Activated T-helper 1 cell treated with anti-CD3 and anti-CD28 coated beads, Interleukin-2, amount 50 U/mL, for 16 hours (primary cell): ENCODE measurements at places on chromosomes 5 and 9.

DNA sequence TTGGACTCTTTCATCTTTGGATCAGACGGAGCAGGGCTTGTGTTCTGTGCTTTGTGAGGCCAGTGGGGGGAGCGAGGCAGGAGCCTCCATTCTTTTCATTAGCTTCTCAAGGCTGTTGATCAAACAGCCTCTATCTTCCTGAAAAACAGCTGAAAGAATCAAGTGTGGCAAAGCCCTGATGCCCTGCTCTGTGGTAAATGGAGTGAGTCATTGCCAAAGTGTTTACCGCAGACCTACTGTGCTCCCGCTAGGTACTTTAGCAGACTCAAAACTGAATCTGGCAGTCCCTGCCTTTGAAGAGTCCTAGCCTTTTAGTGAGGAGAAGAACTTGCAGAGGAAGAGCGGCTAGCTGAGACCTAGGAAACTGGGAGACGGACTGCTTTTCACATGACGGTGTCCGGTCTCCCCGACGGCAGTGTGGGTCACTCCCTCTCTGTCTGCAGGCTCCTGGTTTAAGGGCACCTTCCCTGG is 3.3 kb downstream of the ANKRD33B start:
- no peak for DNase-seq

DNA sequence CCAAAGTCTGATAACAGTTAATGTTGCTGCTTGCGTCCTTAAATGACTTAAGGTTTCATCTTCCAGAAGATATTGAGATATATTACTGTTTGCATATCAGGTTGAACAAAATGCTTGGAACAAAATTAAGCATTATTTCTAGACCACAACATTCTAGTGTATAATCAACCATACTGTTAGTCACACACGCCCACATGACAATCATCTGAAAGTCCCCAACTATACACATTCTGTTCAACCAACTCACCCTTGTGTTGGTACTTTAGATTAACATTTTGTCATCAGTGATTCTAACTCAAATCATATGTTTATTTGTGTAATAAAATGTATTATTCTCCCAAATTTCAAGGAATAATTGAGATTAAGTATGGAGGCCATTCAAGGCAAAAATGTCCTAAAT is 47.3 kb downstream of the LURAP1L start:
- no peak for DNase-seq

DNA sequence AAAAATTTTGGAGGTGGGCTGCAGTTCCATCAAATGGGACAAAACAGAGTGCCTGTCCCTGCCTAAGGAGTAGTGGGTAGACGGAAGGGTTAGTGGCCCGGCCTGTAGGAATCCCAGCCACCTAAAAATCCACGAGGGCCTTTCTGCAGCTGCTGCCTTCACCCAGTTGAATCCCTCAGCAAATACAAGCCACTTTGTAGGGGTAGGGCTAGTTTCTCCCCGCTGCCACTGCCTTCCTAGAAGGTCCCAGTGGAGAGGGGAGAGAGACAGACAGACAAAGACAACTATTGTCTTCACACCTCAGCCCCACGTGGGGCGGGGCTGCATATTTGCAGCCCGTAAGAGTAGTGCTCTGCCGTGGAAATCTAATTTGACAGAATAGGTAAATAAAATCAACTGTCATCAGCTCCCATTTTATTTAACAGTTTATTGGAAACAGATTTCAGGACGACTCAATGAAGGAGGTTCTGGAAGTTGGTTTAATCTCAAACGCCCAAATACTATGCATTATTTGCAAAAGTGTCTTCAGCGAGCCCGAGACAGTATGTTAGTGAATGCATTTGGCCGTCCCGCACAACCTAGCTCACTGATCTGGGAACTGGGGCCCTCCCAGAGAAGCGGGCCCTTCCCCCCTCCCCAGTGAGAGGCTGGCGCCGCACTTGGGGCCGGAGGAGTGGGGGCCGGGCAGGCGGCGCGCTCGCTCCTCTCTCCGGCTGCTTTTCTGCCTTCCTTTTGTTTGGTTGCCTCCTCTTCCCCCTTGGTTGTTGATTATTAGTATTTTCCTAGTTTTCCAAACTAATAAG is 67.6 kb upstream of the TBCA start:
- DNase-seq = no peak

GRCh38 chr5:172849606-172850453 is 15.8 kb downstream of the ERGIC1 start:
- no peak for DNase-seq

DNA sequence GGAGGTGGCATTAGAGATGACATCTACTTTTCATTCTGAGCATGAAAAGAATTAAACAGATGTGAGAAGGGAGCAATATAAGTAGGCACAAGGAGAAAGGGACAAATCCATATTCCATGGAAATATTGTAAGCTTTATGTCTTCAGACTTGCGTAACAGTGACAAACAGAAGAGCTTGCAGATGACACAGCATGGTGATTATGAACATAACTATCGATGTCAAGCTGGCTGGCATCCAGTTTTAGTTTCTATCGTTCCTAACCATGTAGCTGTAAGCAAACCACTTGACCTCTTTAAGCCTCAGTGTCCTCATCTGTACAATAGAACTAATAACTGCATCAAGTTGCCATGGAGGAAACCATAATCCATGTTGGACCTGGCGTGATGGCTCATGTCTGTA is 246.7 kb upstream of the ADRA1B start:
- no peak for DNase-seq

- DNase-seq = no peak
Measured at GRCh38 chr9:72065076-72065475, 4.7 kb upstream of the C9orf57 start.

DNA sequence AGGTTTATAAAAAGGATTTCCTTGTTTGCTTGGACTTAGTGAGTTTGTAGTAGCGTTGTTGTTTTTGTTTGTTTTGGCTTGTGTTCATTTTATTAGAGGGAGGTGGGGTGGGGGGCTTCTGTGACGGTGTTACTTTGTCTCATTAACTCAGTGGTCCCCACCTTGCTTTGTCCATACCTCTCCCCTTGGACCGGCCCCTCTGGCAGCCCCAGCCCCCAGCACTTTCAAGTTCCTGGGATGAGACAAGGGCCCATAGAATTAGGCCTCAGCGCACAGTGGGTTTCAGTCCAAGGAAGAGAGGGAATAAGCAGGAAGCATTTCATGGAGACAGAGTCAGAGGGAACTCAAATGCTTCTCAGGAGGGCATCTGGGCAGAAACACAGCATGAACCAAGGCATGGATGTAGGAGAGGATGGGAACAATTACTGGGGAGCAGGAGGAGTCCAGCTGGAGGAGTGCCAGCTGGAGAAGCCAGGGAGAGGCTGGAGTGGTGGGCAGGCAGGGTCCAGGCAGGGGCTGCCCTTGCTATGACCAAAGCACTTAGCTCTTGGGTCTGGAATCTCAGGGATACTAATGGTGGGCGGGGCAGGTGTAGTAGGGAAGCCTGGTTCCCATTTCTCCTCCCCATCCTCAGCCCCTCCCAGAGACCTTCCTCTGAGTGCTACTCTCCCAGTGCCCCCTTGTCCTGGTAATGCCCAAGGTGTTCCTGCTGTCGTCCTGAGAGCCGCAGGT is 23.5 kb upstream of the ENHO start:
- no peak for DNase-seq

- no peak for DNase-seq
Measured at GRCh38 chr5:13624283-13625074, 320.0 kb downstream of the DNAH5 start.

DNA sequence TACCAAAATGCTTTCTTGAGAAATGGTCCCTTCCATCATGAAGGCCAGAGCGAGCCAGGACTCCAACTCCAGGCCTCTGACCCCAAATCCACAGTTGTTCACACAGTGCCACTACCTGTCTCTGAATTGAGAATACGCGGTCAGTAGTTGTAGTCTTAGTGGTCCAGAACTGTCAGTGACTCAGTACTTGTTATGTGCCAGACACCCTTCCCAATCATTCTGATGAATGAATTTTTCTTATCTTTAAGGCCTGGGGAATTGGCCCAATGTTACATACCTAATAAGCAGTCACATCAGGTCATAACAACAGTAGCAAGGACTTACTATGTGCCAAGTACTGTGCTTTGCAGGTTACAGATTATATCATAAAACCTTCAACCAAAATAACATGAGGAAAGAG is 72.7 kb upstream of the RARS1 start:
- no peak for DNase-seq

DNA sequence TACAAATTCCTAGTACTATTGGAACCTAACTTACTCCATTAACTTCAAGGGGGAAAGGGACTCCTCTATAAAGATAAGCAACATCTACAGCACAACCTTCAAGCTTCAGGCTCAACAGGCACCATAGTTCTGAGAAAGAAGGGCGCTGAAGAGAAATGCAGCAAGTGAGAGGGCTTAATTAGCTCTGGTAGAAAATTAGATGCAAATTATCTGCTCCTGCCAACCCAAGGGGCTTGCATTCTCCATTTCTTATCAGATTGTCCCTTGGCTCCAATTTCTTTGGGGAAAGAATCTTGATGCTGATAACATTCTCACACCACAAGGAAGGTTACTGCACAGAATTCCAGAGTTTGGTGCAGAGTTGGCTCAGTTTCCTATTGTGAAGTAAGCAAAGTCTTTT is 214.6 kb downstream of the GABRG2 start:
- no peak for DNase-seq

DNA sequence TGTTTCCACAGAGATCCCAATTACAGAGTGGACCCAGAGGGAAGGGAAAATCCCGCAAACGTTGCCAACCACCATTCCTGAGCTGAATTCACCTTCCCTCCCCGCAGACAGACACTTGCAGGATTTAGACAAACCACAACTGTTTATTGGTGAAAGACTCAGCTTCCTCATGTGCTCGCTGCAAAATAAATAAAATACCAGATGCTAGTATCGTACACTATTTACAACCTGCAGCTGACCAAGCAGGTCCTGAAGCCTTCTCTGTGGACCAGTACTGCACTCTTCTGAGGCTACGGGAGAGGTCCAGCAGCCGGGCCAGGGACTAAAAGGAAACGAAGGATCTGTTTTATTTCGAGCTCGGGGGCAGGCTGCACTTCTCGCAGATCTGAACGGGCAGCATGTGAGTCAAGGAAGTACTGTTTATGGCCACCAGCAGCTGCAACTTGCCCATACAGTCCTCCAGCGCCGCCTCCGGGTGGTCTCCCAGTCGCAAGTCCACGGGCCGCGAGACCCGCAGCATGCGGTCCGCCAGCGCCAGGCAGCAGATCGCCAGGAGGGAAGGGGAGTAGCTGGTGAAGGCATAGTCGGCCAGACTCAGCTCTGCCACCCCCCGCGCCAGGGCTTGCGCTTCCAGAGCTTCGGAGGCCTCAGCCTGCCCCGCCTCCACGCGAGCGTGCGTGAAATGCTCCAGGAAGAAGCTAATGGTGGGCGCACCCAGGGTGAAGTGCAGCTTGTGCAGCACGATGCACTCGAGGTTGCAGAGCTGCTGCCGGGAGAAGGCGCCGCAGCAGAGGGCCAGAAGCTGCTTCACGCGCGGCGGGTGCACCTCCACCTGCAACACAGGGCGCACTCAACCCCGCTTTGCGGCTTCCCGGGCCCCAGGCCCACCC is 2.1 kb downstream of the CCNO start:
- no peak for DNase-seq

DNA sequence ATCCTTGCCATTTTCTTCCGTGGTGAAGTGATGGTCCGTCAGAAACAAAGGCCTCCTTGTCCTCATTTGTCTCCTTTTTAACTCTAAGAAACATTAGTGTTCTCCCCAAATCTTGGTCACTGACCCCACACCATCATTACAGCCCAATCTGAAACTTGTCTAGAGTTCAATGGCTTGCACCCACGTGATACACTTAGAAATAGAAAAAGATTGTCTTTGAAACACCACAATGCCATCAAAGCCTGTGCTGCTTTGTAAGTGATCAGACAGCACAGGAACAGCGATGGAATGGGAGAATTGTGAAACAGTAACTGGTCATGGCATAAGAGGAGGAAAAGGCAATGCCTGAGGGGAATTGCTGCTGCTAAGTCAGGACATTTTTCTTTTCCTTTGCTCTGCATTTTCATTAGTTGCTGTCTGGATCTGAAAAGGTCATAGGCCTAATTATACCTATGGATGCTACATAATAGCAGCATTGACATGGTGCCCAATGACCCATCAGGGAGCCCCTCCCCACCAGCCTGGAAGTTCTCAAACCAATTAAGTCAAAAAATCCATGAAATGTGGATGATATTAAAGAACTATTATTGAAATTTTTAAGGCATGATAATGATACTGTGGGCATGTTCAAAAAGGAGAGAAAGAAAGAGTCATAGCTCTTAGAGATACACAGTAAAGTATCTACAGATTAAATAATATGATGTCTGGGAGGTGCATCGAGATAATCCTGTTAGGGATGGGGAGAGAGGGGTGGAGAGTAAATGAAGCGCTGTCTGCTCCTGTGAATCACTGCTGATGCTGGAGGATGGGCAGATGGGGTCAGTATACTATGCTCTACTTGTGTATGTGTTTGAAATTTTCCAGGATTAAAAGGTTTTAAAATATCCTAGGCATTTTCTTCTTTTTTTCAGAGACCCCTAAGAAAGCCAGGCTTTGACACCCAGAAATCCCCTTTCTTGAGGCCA is 83.6 kb downstream of the ENC1 start:
- no peak for DNase-seq

DNA sequence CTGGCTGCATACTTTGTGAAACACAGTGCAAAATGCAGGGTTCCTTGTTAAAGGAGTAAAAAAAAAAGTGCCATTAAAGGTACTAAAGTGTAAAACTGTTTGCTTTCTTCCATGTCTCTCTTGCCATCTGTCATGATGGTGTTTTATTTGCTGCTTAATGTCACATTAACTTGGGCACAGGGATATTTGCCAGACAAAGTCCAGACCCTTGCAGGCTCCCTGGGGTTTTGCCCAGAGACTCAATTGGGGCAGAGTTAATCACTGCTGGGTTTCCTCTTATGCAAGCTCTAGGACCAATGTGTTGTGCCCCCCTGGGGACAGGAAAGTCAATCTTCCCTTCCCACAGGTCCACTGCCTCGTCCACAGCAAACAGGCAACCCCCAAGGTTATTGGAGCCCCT is 274.3 kb upstream of the SGCD start:
- DNase-seq = no peak

DNA sequence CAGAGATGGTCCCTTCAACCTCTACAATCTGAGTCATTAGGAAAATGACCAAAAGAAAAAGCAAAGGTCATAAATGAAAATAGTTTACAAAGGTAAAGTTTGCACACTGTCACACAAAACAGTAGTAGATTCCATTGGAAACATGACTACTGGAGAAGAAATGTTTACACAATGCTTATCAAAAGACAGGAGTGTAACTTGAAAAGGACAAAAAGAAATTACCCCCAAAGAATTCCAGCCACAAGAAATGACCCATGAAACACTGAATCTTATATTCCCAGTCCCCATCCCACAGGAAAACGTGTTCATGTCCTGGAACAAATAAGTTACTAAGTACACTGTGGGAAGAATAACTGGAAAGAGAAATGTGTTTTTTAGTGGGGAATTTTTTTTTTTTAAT is 385.1 kb downstream of the SEMA5A start:
- DNase-seq = no peak
